C1 segment of cervical spinal cord (tissue), 14 donors: ENCODE measurements at places on chromosomes 5 and 9.
A peak's percentile ranks its signal among the peaks of the same experiment; 100 is the strongest.

DNA sequence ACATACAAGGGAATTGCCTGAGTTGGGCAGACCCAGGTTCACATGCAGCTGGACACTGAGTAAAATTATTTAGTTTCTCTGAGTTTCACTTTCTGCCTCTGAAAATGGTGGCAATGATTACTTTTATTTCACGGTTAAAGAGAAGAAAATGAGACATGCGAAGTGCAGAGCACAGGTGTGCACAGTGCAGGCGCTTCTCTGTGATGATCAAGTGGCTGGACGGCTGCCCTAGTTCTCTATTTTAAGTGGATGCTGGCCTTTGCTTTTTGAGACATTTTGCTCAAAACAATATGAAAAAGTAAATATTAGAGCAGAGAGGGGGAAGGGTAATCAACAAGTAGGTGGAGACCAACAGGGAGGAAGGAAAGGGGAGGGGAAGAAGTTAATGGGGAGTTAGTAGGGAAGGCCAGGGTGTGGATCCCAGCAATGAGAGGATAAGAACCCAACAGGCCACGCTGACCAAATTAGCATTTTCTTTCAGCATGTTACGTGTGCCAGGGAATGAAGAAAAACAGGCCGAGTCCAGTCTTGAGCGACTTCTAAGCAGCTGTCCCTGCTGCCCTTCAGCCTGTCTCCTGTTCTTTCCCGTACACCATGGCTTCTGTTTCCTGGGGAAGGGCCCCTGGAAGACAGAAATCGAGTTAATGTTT lies 16.1 kb downstream of the SNX18 start:
- DNase-seq = peak; percentile 35

- no peak for DNase-seq
These were observed 193.2 kb downstream of the MAST4 start for GRCh38 chr5:66789434-66789833.

DNA sequence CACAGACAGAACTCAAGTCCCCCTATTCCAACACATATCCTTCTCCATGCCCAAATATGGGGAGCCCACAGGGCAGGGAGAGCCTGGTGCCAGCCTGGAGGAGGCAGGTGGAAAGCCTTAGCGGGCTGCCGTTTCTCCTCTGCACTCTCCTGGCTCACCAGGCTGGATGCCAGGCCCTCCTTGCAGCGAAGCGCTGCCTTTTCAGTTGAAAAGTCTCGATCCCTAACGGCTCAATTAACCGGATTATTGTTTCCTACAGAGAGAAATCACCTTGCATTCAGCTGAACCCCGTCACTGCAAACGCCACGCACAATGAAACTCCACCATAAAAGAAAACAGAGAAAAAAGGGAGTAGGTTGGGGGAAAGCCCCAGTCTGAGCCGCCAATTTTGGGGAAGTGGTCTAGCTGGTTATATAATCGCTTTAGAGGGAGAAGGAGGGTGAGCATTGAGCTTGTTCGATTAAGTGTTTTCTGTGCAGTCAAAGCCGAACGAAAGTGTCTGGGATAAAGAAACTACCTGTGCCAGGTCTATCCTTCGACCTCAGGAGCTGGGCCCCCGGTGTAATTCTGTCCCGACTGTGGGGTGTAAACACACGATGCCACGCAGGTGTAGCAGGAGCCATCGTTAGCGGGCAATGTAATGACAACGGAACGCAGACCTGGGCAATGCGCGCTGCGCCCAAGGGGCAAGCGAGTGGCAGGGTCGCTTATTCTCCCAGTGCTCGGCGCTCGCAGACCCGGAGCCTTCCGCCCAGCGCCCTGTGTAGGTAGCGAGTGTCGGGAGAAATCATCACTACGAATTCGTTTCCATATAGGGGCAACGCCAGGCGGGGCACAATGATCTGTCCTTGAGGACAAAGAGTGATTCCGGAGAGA lies 3.8 kb downstream of the BARHL1 start:
- DNase-seq = no peak

DNA sequence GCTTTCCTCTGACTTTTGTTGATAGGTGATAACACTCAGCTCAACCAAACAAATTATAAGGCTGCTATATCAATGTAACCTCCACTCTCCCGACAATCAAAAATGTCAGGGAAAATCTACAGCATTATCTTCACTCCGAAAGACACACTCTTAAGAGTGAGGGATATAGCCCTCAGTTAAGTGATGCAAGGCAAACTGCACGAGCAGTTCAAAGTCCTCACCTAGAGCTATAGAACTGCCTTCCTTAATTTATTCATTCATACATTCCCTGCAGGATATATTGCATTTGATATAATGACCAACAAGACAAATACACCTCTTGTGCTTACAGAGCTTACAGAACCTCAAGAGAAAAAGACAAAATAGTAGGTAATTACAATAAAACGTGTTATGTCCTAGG lies 378.1 kb downstream of the ELAVL2 start:
- DNase-seq = no peak

GRCh38 chr9:87734106-87734505 lies 8.2 kb downstream of the CTSL start:
- no peak for DNase-seq

GRCh38 chr9:38195737-38196161 lies 126.7 kb upstream of the SHB start:
- no peak for DNase-seq

GRCh38 chr9:123637606-123637944 lies 281.6 kb downstream of the CRB2 start:
- DNase-seq = no peak

GRCh38 chr9:95038666-95039065 lies 278.8 kb downstream of the FANCC start:
- DNase-seq = no peak

- DNase-seq = no peak
These were observed 443.8 kb upstream of the ST8SIA4 start for GRCh38 chr5:101346906-101347305.

DNA sequence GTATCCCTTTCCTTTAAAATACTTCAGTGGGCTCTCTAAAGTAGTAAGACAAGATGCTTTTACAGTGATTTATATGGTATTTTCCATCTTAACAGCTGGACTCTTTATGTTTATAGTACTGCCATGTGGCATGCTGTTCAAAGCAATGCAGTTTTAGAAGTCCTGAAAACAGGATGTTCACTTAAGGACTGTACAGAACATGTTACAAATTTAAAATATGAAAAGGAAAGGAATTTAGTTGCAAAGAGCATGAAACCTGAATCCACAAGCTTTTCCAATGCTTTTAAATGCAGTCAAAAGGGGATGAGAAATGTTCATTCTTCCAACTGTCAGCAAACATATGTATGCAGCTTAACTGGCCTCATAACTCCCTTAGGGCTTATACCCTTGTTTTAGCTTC lies 580.2 kb downstream of the EFNA5 start:
- no peak for DNase-seq

DNA sequence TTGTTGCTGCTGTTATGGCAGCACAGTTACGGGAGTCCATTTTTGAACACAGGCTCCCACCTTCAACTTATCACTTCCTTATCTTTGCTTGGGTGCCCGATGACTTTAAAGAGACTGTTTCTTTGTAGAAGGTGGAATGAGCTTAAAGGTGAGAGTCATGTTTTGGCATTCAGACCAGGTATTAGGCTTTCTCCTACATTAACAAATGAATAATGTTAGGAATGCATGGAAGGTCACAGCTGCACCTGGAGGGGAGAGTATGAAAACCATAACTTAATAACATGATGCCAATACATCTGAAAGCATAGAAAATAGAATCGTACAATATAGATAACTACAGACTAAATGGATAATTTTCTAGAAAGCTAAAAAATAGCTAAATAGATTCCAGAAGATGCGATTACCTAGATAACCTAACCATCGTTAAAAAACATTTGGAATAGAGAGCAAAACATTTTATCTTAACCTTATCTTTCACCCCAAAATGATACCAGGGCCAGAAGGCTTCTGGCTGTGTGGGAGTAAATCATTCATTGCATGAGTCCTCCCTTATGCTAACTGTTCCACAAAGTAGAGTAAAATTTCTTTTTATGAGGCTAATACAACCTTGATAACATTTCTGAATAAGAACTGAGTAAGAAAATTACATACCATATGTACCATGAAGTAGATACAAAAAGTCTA lies 126.2 kb upstream of the ADCY2 start:
- DNase-seq = no peak

GRCh38 chr5:179274321-179275315 lies 70.6 kb downstream of the ADAMTS2 start:
- DNase-seq = no peak

- DNase-seq = no peak
These were observed 86.9 kb downstream of the UGCG start for GRCh38 chr9:111983484-111983908.

- no peak for DNase-seq
These were observed 84.9 kb upstream of the PTGER4 start for GRCh38 chr5:40594811-40595210.

DNA sequence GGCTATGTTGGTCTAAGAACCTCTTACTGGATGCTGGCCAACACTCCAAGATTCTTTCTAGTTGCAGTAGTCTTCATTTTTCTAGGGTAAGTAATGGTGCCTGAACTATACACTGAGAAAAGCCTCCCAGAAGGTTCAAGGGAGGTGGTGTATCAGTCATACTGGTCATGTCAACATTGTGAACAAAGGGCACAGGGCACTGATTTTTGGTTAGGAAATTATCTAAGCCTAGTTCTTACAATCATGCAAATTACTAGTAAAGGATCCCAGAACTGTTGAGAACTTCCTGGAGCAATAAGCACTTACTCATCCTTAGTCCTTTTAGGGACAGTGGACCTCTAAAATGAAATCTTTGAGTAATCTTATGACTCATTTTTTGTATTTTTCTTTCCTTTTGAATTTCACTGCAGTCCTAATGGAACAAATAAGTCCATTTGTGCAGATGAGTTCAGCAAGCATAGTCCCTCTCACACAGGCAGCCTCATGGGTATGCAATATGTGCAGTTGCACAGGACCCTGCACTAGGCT lies 21.1 kb upstream of the CDC42SE2 start:
- no peak for DNase-seq

DNA sequence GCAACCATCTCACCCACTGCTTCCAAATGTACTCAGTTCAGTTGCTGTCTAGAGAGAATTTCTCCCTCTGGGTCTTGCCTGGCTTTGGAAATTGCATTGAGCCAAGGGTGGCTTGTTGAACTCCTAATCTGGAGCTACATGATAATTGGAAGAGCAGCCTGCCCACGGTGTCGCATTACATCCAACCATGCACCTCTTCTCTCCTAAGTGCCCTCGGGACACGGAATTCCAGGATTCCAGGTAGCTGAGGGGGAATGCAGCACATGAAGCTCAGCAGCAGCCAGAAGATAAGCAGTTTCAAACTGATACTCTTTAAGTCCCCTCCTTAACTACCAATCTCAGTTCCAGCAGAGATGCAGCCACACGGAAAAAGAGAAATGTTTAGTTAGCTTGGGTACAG lies 509.4 kb upstream of the KLF4 start:
- DNase-seq = no peak

GRCh38 chr9:2339416-2339815 lies 282.2 kb upstream of the VLDLR start:
- no peak for DNase-seq

DNA sequence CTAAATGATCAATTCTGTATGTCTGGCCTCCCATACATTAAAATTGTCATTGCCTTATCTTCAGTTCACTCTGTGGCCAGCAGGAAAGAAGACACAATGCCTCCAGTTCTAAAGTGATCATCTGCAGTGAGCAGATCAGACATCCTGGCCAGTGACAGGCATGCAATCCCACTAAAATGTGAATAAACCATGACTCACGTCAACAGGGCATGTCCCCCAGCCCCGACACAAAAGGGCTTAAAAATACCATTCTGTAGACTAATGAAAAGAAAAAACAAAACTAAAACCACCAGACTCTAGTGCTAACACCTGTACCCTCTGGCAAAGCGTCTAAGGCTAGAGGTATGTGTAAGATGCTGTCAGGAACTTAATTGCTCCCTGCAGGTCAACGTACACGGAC lies 38.5 kb downstream of the DDX31 start:
- no peak for DNase-seq

DNA sequence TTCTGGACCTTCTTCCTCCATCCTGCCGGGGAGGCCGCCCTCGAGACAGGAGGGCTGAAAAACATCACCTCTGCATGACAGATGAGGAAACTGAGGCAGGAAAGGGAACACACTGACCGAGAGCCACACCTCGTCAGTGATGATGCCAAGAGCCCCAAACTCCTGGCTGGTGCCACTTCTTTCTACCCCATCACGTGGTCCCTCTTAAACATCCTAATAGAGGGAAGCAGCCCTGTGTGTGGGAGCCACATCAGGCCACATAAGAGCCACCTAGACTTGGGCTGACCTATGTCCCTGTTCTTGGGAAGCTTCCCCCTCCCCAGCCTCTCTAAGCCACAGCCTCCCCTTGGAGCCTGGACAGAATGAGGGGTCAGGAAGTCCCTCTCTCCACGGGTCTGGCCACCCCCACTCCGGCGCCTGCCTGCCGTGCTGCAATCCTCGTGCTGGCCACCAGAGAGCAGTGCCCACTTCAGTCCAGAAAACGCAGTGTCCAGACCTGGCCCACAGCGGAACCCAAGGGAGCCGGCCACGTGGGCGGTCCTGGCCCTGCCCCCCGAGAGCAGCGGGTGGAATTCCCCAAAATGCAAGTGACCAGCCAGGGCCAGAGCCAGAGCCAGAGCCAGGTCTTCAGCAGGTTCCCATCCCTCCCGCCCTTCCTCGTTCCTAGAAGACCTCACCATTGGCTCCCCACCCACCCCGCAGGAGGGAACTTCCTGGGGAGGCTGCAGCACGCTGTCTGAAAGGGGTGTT lies 54.7 kb upstream of the SARDH start:
- DNase-seq = peak; percentile 81

GRCh38 chr5:57778501-57779091 lies 296.0 kb upstream of the ACTBL2 start:
- no peak for DNase-seq

DNA sequence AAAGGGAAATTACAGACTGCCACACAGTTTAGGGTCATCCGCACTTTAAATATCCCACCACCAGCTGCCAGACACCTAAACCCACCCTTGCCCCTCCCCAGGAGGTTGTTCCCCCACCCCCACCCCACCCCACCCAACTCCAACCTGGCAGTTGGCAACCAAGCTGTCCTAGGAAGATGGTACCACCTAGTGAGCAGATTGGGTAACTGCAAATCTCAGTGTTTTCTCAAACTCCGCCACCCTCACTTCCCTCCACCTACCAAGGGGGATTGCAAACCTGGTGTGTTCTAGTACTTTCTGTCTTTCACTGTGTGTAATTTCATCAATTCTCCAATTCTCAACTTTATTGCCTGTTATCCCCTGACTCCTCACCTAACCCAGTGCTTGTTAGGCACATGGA lies 323.8 kb upstream of the IRX2 start:
- DNase-seq = no peak

- no peak for DNase-seq
These were observed 172.3 kb downstream of the GNA14 start for GRCh38 chr9:77475641-77476473.

DNA sequence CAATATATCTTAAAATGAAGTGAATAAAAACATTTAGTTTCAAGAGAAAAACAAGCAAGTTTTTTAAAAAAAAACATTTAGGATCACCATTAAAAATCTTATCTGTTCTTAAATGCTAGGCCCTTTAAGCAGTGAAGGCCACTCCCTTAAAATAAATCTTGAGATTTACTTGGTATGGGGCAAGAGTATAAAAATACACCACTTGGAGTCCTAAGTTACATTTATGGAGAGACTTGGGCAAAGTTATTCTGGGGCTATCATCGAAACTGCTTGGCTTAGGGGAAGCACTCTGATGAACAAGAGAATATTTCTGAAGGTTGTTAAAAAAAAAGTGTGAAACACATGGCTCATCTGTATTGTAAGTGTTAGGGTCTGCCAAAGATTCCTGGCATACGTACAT lies 97.4 kb downstream of the NR3C1 start:
- DNase-seq = no peak
